M059J (cell line): ENCODE measurements at places on chromosomes 2 and 18.
A peak's percentile ranks its signal among the peaks of the same experiment; 100 is the strongest.

DNA sequence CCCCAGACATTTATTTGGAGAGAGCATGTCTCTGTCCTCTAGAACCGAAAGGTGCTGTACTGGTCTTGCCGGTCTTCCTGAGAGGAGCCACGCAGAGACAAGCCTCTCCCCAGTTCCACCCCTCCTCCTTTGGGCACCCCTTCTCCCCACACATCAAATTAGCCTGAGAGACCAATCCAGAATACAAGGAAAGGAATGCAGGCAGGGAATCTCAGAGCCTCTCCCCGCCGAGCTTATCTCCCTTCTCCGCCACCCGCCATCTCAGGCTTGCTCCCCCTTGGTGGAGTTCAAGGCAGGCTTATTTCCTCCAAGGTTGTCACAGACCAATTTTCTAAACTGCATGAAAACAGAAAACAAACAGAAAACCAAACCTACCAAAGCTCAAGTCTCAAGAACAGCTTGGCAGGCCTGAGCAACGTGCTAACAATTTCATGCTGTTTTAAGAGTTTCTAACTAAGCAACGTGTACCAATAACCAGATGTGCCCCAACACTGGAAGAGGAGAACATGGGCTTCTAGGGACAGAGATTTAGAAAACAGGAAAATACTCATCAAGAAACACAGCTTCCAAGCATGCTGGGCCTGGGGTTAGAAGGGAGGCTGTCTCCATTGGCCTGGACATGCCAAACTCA is 124.5 kb upstream of the PKDCC start:
- DNase-seq: no peak

- DNase-seq: no peak
These were observed 135.1 kb downstream of the NCOA1 start for GRCh38 chr2:24626131-24626530.

GRCh38 chr2:47735136-47735869 is 47.6 kb upstream of the MSH6 start:
- no peak for DNase-seq

DNA sequence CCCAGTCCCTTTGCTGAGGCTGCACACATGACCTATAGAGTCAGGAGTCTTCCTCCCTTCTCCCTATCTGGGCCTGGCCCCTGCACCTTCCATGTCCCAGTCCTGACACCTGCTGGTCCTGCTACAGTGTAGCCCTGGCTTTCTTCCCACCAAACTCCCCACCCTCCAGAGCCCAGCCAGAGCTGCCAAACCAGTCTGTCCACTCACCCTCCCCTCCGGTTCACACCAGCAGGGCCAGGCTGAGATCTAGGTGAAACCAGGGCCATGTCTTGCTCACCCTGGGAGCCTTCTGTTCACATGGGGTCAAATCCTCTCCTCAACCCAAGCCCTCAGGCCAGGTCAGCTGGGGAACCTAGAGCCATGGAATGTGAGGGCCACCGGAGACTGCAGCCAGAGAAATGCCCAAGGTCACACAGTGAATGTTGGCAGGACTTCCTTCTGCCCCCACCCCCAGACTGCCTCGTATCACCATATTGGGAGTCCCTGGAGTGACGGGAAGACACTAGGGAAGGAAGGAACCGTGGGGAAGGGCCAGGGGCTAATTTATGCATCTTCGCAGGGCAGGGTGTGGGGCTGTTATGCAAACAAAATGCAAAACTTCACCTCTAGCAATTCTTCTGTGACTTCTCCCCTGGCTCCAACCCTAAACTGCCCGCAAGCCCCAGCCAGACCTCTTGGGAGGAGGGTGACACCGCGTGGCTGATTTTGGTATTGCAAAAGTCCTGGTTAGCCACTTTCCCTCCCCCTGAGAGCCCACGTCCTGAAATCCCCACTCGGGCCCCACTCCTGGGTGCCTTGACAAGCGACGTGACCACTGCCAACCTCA is 14.6 kb downstream of the TNS1 start:
- peak; percentile 57 for DNase-seq
